HCT116 (cell line): ENCODE measurements at places on chromosomes 2 and 18. TPM values are rescaled to one million over a fixed set of nuclear protein-coding genes. Genes with fewer than 3 reads are reported as not detected.

The RSAD2 gene
- not detected for total RNA-seq

The LBX2 gene
- total RNA-seq: 10.1 TPM

The SPR gene
- 66.9 TPM for total RNA-seq

The SIX2 gene
- 0.54 TPM for total RNA-seq

The CFAP65 gene
- total RNA-seq: 0.52 TPM

The KLHL30 gene
- 0.61 TPM for total RNA-seq

The ADAM23 gene
- 0.10 TPM for total RNA-seq

The DCC gene
- not detected for total RNA-seq

The ALKAL2 gene
- total RNA-seq: not detected
